Prostate gland (tissue), 2 donors: ENCODE measurements at places on chromosomes 5 and 9.
A peak's percentile ranks its signal among the peaks of the same experiment; 100 is the strongest.

DNA sequence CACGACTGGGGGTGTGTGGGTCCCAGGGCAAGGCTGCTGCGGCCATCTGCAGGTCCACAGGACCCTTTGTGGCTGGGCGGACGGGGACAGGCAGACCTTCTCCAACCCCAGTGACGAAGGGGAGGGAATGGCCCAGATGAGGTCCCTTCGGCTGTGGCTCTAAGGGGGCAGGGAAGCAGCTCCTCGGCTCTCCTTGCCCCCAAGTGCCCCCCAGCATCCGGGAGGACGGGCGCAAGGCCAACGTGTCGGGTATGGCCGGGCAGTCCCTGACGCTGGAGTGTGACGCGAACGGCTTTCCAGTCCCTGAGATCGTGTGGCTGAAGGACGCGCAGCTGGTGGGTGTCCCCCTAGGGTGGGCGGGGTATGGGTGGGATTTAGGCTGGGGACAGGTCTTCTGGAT, 82.8 kb downstream of the HMCN2 start:
- no peak overlapping the region for H3K4me3 ChIP-seq
- H3K36me3 ChIP-seq = no peaks in the 10 kb centered on the region
- H3K4me1 ChIP-seq = no peaks in the 10 kb centered on the region
- no peak overlapping the region for H3K27ac ChIP-seq

DNA sequence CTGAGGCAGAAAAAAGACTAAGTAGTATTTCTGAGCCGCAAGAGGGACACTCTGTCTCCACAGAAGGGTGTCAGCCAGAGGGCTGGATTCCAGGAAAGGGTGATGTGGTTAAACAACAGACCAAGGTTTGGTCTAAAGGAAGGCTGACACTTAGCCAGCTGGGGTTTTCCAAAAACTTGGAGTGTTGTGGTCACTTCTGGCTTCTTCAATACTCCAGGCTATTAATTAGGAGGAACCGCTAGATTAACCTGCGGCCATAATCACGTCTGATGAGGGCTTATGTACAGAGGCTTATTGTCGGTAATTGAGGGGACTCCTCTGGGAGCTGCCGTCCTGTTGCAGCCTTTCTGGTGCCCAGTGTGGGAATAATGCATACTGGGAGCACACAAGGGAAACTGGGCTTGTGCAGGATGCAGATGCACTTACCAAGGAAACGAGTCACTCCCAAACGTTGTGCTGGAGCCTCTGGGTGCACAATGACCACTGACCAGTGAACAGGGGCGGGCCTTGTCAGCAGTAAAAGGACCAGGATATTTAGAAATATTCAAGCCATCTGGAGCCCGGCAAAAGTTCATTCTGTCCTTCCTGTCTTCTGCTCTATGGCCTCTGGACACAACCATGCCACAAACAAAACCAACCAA, 70.2 kb upstream of the TUT7 start:
- H3K4me1 ChIP-seq = no peaks in the 10 kb centered on the region
- no peak overlapping the region for H3K4me3 ChIP-seq
- no peaks in the 10 kb centered on the region for H3K36me3 ChIP-seq
- no peaks in the 10 kb centered on the region for H3K27me3 ChIP-seq
- DNase-seq = no peak

DNA sequence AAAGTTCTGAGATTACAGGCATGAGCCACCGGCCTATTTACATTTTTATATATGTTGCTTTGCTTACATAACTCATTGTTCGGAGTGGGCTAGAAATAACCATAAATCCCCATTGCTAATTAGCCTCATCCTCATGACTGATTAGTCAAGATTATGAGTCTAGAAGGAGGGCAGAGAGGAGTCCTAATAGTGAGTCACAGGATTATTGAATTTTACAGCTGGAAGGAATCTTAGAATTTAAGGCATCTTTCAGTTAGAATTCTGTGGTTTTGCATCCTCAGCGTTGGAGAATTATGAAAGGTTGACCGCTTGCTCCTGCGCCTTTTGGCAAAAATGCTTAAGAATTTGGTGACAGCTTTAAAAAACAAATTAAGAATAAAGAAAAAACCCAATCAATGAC, 2.6 kb upstream of the PBX3 start:
- H3K27me3 ChIP-seq = no peaks in the 10 kb centered on the region
- DNase-seq = no peak
- H3K36me3 ChIP-seq = no peaks in the 10 kb centered on the region
- H3K4me1 ChIP-seq = no peaks in the 10 kb centered on the region
- H3K27ac ChIP-seq = no peak overlapping the region
- no peak overlapping the region for H3K4me3 ChIP-seq

DNA sequence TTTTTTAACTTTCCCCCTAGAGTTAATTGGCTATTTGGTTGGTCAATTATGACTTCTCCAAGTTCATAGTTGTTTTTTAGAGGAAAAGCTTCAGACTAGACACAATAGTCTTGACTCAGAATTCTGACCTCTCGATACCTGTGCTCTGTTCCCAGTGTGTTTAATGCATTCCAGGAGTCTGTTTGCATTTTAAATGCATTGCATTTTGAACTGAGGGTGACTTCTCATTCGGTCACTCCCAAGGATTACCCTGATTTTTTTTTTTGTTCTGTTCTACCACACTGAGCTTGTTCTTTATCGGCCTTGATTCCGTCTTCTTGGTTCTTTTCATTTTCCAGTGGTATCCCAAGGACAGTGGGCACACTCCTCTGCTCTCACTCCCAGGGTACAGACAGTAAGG, 16.3 kb downstream of the ARHGEF28 start:
- no peak overlapping the region for H3K27ac ChIP-seq
- H3K27me3 ChIP-seq = no peaks in the 10 kb centered on the region
- DNase-seq = no peak
- no peaks in the 10 kb centered on the region for H3K36me3 ChIP-seq
- H3K4me3 ChIP-seq = no peak overlapping the region
- no peaks in the 10 kb centered on the region for H3K4me1 ChIP-seq

DNA sequence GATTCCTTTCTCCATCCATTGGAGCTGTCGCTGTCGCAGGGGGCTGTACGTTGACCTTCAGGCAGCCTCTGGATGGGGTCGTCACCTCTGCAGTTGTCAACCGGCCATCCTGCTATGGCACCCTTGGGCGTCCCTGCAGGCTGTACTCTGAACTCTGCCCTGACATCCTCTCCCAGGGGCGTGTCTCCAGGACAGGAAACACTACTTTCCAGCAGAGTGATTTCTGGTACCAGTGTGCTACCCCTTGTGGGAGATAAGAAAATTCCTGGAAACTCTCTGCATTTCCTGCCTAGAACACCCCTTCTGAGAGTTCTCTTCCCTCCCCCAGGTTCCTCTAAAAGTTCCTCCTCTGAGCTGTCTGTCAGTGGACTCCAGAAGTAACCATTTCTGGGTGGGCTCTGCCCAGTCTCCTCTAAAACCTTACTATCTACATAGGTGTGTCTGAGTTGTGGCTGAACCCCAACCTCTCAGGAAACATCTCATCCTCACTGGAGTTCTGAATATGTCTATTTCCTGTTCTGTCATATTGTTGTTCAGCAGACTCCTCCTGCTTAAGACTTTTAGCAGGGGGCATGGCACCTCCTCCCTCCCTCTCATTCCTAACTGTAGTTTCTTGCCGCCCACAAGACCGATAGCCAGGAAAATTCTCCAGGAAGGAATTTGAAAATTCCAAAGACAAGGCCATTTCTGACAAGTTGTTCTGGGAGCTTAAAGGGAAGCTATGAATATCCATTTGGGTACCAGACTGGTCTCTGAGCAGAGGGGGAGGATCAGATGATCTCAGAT, 145.3 kb upstream of the RASEF start:
- H3K27me3 ChIP-seq = no peaks in the 10 kb centered on the region
- no peak overlapping the region for H3K4me3 ChIP-seq
- H3K4me1 ChIP-seq = no peaks in the 10 kb centered on the region
- no peak overlapping the region for H3K27ac ChIP-seq
- no peak for DNase-seq

- H3K27ac ChIP-seq = no peak overlapping the region
- no peaks in the 10 kb centered on the region for H3K27me3 ChIP-seq
- no peaks in the 10 kb centered on the region for H3K4me1 ChIP-seq
- H3K4me3 ChIP-seq = no peak overlapping the region
Observed at GRCh38 chr5:60719329-60719728, 19.4 kb upstream of the DEPDC1B start.

DNA sequence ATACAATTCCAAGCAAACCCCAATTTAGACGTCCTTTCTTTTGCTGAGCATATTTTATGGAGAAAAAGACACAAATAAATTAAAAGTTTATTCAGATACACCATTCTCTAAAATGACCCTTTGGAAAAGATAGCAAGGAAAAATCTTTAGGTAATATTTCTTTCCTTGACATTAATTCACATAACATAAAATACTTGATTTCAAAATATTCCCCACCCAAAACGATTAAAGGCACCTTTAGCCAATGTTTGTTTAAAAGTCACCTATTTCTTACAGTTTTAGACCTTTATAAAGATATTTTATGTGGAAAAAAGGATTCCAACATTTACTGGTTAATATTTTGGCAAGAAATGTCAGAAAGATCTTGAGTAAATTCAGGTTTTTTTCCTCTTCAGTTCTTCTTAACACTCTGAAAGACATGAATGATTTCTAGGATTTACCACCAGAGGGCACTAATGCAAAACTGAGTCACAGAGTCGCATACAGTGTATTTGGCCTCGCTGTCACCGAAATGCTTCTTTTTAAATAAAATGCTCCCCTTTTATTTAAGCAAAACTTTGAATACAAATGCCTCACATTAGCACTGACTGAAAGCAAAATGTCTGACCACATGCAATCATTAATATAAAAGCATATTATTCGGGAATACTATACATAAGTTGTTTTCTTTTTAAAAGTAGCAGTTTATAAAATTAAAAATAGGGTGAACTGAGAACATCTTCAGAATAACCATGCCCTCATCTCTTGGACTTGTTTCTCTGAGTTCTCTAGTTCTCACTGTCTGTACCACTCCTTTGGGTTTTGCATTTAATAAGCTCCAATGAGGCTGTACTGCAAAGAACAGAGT, 122.5 kb downstream of the SLC1A3 start:
- H3K4me3 ChIP-seq = no peak overlapping the region
- H3K27me3 ChIP-seq = no peaks in the 10 kb centered on the region
- H3K36me3 ChIP-seq = no peaks in the 10 kb centered on the region
- peak; percentile 27 for DNase-seq

- H3K27me3 ChIP-seq = no peaks in the 10 kb centered on the region
- peaks cover 12% of the 10 kb centered on the region for H3K36me3 ChIP-seq
- H3K4me3 ChIP-seq = no peak overlapping the region
Observed at GRCh38 chr5:151121665-151122064, 35.9 kb downstream of the ANXA6 start.

GRCh38 chr5:127275641-127276193, 14.9 kb upstream of the MEGF10 start:
- no peaks in the 10 kb centered on the region for H3K36me3 ChIP-seq
- H3K27me3 ChIP-seq = no peaks in the 10 kb centered on the region
- no peak overlapping the region for H3K27ac ChIP-seq
- DNase-seq = no peak
- H3K4me1 ChIP-seq = no peaks in the 10 kb centered on the region

DNA sequence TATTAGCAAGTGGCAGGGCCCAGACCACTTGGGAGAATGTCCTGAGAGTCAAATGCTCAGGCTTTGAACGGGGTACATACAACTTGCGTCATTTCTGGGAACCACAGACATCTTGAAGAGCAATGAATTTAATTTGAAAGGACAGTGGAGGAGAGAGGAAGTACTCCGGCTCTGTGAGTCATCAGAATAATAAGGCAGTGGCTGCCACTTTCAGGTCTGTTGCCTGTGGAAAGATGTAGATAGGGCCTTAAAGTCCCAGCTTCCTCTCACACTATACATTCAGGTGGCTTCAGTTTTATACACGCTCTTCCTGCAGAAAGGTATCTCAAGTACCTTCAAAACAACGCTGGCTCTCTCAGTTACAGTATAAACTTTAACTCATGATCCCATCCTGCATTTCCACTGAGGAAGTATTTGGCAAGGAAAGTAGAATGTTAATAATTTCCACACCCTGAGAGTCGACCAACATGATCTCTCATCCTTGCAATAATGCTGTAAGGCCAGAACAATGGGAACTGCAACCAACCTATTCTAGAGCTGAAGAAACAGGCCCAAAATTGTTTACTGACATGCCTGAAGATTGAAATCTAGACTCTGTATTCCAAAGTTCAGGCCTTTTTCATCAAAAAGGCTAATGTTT, 6.8 kb upstream of the PRUNE2 start:
- no peaks in the 10 kb centered on the region for H3K27me3 ChIP-seq
- no peak for DNase-seq
- no peak overlapping the region for H3K27ac ChIP-seq
- no peaks in the 10 kb centered on the region for H3K4me1 ChIP-seq
- no peak overlapping the region for H3K4me3 ChIP-seq

GRCh38 chr5:99651298-99651697, 722.5 kb upstream of the CHD1 start:
- H3K36me3 ChIP-seq = no peaks in the 10 kb centered on the region
- no peak overlapping the region for H3K27ac ChIP-seq
- H3K4me1 ChIP-seq = no peaks in the 10 kb centered on the region
- DNase-seq = no peak

GRCh38 chr5:154831451-154831850, 19.0 kb downstream of the FAXDC2 start:
- H3K4me3 ChIP-seq = no peak overlapping the region
- no peak overlapping the region for H3K27ac ChIP-seq
- peaks cover 5% of the 10 kb centered on the region for H3K4me1 ChIP-seq
- H3K36me3 ChIP-seq = no peaks in the 10 kb centered on the region

DNA sequence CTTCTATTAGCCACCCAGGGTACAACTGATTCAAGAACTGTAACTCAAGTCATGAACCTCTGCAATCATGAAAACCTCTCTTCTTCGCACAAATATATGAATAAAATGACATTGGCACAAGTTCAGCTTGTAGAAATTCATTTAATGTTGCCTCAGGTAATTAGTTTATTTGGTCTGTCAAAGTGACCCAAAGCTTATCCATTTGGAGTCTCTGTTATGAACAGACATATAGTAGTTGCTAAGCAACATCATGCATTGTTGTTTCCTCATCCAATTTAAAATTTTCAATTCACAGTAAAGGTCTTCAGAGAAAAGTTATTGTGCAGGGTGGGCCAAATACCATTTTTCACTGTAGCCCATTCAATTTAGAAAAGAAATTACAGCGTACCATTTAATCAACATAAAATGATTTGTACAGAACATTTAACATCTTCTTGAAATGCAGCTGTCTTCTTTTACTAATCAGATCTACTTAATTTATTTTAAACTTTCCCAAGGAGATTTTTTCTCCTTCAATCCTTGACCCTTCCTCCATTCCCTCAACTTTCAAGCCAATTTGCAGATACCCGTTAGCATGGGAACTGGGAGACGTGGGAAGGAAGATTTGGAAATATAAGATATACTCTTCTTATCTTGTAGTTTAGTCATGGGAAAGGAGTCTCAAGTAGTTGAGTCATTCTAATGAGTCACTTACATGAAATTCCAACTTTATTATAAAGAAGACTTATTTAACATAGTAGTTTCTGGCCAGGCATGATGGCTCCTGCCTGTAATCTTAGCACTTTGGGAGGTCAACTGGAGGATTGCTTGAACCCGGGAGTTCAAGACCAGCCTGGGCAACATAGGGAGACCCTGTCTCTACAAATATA, 231.3 kb downstream of the ATPSCKMT start:
- H3K27me3 ChIP-seq = no peaks in the 10 kb centered on the region
- no peaks in the 10 kb centered on the region for H3K4me1 ChIP-seq
- H3K36me3 ChIP-seq = no peaks in the 10 kb centered on the region
- no peak overlapping the region for H3K27ac ChIP-seq
- no peak for DNase-seq
- H3K4me3 ChIP-seq = no peak overlapping the region
